Activated naive CD4-positive, alpha-beta T cell treated with anti-CD3 and anti-CD28 coated beads, Interleukin-2, amount 50 U/mL, for 72 hours (primary cell): ENCODE measurements at places on chromosomes 1 and 21. TPM values are rescaled to one million over a fixed set of nuclear protein-coding genes. Genes with fewer than 3 reads are reported as not detected.

The FCER1G gene
- total RNA-seq, result 7.4 TPM

The ELF3 gene
- total RNA-seq, result 0.37 TPM

The TPTE gene
- not detected for total RNA-seq

DNA sequence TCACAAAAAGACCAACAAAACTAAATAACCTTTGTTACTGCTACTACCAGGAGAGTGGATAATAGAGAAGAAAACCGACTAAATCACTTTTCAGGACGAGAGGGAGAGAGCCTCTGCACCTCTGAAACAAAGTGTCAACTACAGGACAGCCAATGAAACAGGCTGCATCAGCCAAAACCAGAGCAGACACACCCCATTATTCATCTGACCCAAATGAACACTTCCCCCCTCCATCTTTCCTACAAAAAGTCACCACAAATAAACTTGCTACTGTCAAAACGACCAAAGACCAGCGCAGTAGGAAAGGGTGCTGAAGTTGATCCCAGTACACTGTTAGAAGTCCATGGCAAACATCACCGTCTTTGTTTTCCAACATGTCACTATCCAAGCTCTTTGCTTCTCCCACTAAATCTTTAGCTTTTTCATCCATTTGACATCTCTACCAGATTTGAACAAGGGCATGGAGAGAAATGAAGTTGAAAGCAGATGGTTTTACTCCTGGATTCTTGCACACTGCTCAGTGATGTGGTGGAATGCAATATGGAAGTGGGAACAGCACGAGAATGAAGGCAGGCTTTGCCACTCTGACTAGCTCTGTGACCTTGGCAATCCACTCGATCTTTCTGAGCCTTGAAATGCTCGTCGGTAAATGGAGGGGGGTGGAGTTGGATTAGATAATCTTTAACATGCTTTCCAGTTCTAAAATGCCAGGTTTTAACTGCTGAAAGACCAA lies 20.5 kb downstream of the DSTYK start:
- no peak for DNase-seq

- DNase-seq, result no peak
Measured at GRCh38 chr1:47999097-47999496, 1.9 kb upstream of the TRABD2B start.

DNA sequence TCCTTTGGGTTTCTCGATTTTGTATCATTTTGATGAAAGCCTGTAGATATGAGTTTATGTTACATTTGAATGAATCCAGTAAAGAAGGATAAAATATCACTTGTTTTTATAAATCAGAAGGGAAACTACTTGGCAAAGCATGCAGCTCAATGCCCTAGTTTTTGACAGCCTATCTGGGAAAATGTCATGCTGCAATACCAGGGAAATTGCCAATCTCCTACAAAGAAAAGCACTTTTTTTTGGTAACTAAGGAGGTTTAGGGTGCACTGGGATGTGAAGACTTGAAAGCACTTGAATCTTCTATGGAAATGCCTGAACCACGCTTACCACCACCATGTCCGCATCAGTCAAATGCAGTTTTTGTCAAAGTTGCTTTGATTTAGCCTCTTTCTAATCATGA lies 446.9 kb upstream of the LRRC7 start:
- no peak for DNase-seq

DNA sequence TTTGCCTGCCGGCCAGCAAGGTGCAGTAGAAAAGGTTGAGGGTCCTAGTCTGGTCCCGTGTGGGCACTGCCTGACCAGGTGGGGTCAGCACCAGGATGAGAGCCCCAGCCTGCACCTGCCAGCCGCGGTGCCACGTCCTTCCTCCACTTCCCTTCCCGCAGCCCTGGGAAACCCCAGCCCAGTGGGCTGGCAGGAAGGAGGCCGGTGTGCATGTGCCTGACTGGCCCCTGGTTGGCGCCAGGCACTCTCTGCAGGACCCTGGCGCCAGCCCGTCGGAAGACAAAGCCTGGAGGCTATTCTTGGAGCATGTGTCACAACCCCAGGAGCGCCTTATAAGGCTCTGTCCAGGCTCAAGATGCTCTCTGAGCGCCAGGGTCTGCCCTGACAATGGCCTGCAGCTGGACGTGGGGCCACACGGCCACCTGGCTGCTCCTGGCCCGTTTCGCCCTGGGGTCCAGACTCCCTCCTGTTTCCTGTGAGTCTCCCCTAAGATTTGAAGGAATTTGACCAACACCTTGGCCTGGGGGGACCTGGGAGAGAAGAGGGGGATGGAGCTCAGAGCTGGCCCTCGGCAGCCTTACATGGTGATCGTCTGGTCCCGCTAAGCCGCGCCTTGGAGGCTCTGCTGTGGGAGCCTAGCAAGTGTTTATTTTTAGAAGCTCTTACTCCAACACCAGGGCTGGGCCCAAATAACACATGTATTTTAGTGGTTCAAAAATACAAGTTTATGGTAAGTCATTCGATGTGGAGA lies 31.9 kb upstream of the POFUT2 start:
- no peak for DNase-seq

GRCh38 chr1:150156868-150157603 lies 7.3 kb downstream of the PLEKHO1 start:
- no peak for DNase-seq

DNA sequence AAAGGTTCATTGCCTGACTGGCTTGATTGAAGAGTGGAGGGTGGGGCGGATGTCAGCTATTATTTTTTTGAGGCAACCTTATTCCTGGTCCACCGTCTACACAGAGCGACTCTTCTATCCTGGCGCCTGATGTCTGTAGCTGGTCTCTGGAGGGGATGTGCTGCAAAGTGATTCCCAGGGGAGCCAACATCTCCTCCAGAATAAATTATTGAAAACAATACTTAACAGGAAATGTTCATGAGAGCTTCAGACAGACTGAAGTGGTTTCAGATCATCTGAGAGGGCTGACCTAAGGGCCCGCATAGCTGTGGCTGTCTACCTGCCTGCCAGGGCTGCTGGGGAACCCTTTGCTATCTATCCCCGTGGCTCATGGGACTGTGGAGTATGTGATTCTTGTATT lies 66.7 kb downstream of the TEX35 start:
- DNase-seq, result no peak

DNA sequence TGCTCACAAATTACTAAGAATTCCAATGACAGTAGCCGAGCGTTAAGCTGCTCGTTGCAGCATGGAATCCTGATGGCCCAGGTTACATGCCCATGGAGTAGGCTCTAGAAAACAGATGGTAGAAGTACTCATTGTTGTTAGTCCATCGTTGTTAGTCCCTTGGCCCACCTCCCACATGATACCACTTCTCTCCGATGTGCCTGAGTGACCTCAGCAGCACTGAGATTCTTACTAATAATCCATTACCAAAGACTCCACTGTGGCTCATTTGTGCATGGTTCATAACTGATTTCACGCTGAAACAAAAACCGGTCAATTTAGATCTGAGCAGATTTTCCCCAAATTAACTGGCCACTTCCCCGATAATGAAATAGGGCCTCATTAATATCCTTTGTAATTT lies 772.3 kb upstream of the CXADR start:
- no peak for DNase-seq

GRCh38 chr1:19344372-19344810 lies 32.3 kb downstream of the SLC66A1 start:
- DNase-seq, result peak; percentile 60
